ENCODE measurements at places on chromosomes 2 and 18.

DNA sequence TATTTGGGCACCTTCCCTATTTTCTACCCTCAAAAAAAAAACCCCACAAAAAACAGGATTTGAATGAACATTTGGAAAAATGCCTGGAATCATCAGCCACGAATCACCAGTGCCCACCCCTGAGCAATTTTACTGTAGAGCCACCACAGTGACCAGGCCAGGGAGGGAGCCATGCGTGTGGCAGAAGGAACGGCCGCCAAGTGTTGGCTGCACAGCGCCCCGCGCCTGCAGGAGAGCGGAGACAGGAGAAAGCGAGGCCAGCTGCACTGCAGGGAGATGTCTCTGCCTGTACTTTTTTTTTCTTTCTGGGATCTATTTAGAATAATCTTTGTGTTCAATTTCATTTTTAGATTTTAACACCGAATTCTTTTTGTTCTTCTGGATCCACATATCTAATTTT lies 269.3 kb upstream of the RAB12 start:
- DNase-seq: peak; percentile 22

GRCh38 chr2:229633556-229633955 lies 80.8 kb downstream of the DNER start:
- no peak for DNase-seq

GRCh38 chr2:97831121-97831520 lies 117.7 kb downstream of the ZAP70 start:
- no peak for DNase-seq

DNA sequence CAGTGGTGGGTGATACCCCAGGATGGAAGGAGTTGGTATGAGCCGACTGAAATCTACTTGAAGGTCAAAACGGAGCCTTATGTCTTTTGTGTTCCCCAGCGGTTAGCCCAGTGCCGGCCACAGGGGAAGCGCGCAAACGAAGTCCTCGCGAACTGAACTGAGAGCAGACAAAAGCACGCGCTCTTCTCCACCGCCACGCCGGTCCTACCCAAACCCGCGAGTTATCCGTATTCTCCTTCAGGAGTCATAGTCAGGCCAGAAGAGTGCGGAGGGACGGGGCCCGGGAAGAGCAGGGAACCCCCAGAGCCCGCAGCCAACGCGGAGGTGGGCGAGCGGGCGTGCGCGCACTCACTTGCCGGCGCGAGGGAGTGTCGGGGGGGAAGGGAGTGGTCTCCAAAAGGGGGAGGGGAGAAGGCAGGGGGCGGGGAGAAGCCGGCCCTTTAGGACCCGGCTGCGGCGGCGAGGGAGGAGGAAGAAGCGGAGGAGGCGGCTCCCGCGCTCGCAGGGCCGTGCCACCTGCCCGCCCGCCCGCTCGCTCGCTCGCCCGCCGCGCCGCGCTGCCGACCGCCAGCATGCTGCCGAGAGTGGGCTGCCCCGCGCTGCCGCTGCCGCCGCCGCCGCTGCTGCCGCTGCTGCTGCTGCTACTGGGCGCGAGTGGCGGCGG lies at the start of gene IGFBP2:
IGFBP2 (plus strand) TSS at position 469 of the 664 bp plus-strand sequence; CDS start at position 573, 104 bp downstream.
- peak; percentile 17 for DNase-seq

DNA sequence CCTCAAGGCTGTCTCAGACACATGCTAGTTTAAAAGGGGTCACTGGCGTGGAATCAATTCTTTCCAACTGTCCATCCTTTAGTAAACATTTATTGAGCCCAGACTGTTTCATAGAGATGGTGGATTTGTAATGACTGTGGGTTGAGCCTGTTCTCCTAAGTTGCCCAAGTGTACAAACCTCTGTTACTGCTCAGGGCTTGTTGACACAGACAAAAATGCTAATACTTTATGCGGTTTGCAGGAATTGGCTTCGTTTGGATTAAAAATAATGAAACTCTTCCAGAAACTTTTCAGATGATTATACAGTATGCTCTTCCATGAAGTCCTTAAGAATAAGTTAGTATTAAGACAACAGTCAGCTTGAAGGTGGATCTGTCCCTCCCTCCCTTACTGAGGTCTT lies 83.6 kb upstream of the MGAT5 start:
- DNase-seq: no peak

DNA sequence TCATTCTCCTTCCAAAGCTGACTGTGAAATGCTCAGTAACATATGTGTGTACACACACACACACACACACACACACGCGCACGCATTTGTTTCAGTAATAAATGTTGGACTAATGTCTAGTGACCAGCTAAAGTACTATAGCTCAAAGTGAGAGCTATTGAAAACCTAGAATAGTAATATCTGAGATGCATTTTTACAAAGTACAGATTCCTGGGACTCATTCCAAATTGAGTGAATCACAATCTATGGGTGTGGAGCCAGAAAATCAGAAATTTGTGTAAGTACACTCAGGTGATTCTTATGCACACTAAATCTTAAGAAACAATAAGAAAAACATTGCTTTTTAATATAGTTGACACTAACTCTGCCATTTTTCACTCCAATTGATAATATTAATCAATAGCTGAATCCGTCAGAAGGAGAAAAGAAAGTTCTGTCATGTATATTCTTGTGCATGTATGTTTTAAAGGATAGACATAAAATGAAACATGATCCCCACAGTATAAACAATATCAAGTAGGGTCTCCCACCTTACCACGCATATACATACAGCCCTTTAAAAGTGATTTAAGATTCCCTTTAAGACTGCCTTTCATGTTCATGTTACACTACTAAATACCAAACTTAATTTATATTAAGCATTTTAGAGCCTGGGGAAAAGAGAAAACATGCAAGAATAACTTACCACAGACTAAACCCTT lies 123.5 kb downstream of the ATAD2B start:
- DNase-seq: peak; percentile 74

GRCh38 chr2:89780318-89780717 lies 1088.8 kb downstream of the RPIA start:
- no peak for DNase-seq

DNA sequence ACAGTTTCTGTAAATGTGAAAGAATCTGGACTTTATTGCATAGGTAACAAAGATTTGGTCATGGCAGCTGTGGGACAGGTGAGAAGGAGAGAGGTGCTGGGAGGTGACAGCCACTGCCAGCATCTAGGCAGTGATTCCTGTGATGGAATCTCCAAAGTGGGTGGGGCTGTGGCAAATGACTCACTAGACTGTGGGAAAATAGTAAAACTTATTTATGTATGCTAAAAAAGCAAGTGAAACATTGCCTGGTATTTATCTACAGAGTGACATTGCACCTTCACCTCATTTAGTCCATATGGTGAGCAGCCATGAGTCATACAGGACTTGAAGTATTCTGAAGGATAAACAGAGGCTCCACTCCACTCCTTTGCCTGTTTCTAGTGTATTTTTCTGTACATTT lies 145.3 kb upstream of the MEX3C start:
- DNase-seq: peak; percentile 55

GRCh38 chr2:27738349-27739057 lies 33.0 kb upstream of the MRPL33 start:
- DNase-seq: no peak

DNA sequence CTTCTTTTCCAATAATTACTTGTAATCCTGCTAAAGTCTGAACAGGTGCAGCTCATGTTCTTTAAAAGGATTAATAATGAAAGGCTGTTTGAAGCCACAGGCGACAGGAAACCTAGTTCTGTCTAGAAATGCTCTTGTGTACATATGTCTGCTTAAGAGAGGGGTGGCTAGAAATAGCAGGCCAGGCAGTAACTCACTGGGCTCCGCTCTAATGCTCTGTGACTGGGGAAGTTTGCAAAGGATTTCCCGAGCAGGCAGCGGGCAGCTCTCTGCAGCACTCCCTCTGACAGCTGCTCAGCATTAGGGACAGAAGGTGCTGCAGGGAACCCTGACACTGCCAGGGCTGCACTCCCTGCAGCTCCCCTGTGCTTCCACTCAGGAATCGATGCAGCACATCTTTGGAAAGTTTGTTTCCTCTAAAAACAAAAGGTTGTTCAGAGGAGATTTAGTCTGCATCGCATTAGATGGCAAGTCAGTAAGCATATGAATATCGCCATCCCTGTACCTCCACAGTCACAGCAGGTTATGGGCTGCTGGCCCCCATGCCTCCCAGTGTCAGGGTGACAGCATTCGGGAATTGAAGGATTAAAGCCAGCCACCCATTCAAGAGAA lies 33.1 kb upstream of the TTC39C start:
- DNase-seq: no peak

GRCh38 chr18:3581890-3582289 lies 131.9 kb downstream of the TGIF1 start:
- no peak for DNase-seq

DNA sequence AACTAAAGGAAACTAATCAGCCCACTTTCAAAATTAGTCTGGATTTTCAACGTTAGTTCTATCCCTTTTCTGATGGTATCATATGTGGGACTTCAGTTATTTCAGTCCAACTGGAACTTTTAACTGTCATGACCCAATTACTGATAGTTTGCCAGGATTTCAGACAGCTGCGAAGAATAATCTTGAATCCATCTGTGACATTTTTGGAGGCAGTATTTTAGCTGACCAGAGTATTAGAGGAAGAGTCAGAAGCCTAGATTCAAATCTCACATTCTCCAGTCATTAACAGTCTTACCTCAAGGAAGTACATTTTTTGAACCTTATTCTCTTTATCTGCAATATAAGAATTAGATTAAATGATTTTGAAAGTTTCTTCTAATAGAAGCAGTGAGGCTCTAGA lies 81.3 kb downstream of the PTRHD1 start:
- DNase-seq: no peak
